Stimulated activated CD8-positive, alpha-beta memory T cell treated with anti-CD3 and anti-CD28 coated beads, Interleukin-2, amount 100 ng/mL, for 1 hour (primary cell): ENCODE measurements at places on chromosomes 1 and 21.

GRCh38 chr1:24032981-24033380 is 52.9 kb upstream of the SRSF10 start:
- DNase-seq, result no peak

DNA sequence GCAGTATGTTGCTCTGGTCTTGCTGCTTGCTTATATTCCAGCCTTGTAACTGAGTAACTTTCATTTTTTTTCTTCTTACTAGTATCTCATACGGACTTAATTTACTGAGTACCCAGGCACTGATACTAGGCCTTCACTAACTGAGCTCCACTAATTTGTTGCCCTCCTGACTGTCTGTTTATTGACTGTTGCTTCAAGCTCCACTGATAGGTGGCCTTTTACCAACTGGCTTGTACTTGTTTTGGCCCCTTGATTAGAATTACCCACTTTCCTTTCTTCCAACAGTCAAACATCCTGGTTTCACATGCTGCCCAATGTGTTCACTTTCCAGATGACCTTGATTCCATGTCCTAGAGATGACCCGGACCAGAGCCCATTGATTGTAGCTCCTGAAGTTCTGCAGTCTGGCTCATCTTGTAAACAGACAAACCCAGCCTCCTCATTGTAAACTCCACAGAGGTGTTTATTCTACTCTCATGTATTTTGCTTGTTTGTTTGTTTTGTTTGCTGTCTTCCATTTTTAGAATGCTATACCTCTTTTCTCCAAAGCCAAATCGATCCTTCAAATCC is 27.7 kb downstream of the RGS1 start:
- no peak for DNase-seq

- DNase-seq, result no peak
Measured at GRCh38 chr1:25760871-25761270, 39.1 kb upstream of the SELENON start.

DNA sequence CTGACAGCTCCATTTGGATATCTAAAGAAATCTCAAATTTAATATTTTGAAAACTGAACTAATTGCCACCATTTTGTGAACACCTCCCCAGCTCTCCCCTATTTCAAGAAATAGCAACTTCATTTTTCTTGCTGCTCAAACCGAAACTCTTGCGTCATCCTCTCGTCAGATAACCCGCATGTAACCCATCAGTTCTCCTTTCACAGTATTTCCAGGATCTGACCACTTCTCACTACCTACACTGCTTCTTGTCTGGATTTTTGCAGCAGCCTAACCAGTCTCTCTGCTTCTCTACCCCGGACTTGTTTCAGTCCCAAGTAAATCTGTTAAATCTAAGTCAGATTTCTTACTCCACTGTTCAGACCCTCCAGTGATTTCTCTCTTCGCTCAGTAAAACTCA is 75.6 kb downstream of the MTR start:
- no peak for DNase-seq

DNA sequence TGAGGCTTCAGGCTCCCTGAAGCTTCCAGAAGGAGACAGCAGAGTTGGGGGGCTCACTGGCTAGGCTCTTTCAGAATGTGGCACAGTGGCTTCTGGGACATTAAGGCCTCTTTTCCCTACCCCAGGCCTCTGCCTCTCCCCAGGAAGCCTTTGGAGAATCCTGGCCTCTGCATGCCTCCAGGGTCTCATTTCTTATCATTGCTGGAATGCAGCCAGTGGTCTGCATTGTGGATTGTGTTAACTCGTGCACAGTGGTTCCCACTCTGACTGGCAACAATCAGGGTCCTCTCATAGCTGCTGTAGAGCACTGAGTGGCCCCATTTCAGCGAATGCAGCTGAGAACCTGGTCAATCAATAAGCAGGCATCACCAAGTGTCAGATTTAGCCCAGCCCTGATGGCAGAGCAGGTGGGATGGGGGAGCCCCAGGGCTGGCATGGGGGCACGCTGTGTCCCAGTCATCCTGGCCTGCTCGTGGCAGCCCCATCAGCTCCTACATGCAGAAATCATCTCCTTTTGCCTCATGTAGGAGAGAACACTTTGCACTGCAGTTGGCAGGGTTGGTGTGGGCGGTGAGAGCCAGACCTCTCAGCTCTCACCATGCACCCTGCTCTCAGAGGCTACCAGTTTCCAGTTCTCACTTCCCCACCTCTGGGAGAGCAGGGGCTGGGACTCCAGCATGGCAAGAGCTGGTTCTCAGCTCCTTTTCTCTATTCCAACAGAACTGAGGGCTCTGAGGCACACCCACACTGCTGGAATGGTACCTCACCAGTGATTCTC is 13.4 kb downstream of the ADORA1 start:
- no peak for DNase-seq

DNA sequence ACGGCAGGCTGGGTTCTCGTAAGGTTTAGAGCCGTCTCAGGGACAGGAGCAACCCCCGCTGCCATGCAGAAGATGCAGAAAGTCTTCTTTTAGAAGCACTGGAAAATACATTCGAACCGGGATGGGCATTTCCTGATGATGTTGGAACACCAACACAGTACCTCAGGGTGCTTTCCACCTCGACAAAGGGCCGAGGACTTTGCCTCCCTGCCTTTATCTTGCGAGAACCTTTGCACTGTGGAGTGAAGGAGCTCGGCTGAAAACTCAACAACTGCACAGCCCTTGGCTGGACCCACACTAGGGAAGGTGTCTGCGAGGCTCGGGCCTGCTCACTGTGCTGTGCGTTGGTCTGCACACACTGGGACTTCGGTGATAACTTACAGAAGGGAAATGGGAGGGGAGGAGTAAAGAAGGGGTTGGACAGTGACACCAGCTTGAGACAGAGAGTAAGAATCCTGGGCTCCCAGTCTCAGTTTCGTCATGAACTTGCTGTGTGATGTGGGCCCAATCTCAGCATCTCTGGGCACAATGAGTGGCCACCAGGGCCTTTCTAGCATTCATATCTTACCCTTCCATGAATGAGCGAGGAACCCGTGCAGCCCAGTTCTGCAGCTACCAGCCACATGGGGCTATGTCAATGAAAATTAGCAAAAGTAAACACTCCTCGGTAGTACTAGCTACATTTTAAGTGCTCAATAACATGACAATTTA is 18.2 kb downstream of the RCAN1 start:
- no peak for DNase-seq

- DNase-seq, result no peak
Measured at GRCh38 chr1:80659161-80659560, 1141.6 kb upstream of the ADGRL2 start.

DNA sequence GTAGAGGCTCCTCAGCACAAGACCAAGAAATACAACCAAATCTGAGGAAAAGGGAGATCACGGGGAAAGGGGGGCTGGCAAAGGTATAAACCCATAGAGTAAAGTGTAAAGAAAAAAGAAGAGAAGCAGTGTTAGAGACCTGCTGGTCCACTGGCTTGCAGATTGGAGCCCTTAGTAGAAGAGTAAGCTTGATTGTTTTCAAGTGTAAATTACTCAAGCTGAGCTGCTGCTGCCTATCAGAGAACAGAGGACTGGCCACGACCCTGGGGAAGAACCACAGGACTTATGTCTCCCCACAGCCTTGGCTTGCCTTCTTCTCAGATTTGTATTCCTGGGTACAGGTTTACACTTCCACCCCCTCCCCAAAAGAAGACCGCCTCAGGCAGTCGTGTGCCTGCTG is 294.2 kb downstream of the LMX1A start:
- DNase-seq, result no peak

DNA sequence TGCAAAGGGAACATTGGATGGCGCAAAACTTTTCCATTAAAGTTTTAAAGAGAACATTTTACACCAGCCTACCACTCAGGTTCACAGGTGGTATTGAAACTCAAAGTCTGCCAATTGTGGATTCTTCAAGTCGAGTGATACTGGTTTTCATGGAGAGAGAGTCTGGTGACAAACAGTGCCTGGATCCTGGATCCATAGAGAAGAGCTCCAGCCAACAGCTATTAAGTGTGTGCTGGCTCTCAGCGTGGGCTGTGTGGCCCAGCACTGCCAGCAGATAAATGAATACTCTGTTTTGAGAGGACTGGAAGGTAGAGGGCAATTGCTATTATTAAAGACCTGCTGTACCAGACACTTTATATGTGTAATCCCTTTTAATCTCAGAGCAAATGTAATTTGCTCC is 118.9 kb upstream of the SYT6 start:
- DNase-seq, result no peak

DNA sequence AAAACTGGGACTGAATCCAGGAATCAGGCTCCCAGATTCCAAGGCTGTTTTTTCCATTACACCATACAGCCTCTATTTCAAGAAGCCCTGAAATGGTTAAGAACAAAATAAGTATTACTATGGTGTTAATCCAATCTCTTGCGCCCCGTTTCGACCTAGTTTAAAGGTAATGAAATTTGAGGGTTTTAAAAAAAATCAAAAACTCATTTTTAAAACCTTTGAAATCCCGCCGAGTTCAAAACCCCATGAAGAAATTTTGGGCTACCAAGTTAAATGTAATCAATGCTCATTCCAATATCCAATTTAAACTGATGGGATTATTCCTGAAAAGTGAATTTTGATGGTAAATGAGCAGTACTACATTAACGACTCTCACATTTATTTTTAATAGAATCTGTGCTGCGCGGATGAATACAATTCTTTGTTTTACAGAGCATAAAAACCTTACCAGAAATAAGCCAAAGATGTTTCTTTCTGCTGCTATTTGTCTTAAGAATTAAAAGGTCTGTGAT is 767 bp upstream of the EGLN1 start:
- no peak for DNase-seq

GRCh38 chr1:185375583-185375982 is 58.5 kb upstream of the IVNS1ABP start:
- DNase-seq, result no peak

- no peak for DNase-seq
Measured at GRCh38 chr1:87108814-87109411, 194.5 kb downstream of the HS2ST1 start.

GRCh38 chr1:87686136-87686495 is 357.4 kb downstream of the LMO4 start:
- DNase-seq, result no peak

GRCh38 chr1:95005584-95005983 is 67.2 kb downstream of the ALG14 start:
- no peak for DNase-seq

GRCh38 chr1:153880962-153881361 is 41.8 kb downstream of the GATAD2B start:
- DNase-seq, result no peak

- no peak for DNase-seq
Measured at GRCh38 chr1:160685266-160685665, 26.4 kb downstream of the CD48 start.

GRCh38 chr1:103218369-103218768 is 110.0 kb upstream of the COL11A1 start:
- DNase-seq, result no peak

DNA sequence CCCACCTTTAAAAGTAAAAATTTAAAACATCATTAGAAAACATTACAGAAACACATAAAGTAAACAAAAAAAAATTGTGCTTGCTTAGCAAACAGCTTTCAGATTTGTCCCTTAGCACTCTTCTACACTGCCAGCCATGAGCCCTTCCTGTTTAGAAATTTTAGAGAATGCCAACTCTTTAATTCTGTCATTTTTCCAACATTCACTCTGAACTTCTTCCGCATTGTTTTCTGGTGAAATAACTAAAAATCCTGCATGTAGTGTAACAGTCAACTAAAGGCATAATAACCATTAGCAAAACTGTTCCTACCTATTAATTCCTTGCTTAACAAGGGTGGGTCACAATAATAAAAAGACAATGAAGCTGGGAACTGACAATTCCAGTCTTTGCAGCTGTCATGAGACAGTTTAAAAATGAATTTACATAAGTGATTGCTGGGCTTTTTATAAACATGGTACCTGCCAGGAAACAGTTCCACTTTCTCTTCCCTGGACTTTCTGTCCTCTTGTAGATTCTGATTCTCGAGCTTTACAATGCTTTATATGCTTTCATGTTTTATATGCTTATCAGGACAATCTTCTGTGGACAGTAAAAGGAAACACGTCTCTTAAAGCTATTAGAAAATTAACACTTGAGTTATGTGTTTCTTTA is 19.0 kb downstream of the GNG12 start:
- no peak for DNase-seq

- DNase-seq, result no peak
Measured at GRCh38 chr1:7921796-7922195, 18.8 kb downstream of the TNFRSF9 start.

DNA sequence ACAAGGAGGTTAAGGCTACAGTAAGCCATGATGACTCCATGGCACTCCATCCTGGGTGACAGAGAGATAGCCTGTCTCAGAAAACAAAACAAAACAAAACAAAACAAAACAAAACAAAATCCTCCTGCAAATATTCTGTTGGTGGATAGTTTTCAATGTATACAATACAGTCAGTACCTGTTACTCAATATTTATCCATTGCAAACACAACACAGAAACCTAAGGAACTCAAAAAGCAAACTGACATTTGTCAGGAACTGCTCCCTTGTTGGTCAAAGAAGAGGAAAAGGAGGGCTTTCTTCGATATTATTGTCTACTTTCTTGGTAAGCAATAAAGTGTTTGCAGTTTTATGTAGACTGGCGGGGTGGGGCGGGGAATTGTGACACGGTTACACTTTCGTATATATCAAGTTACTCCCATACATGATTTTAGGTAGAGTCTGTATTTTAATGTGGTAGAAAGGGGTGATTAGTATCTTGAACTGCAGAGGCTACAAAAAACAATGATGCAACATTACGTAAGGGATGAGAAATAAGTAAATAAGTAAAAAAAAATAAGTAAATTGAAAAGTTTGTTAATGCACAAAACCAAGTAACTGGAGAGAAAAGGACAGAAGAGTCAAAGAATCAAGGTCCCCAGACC is 31.8 kb downstream of the APP start:
- DNase-seq, result no peak

DNA sequence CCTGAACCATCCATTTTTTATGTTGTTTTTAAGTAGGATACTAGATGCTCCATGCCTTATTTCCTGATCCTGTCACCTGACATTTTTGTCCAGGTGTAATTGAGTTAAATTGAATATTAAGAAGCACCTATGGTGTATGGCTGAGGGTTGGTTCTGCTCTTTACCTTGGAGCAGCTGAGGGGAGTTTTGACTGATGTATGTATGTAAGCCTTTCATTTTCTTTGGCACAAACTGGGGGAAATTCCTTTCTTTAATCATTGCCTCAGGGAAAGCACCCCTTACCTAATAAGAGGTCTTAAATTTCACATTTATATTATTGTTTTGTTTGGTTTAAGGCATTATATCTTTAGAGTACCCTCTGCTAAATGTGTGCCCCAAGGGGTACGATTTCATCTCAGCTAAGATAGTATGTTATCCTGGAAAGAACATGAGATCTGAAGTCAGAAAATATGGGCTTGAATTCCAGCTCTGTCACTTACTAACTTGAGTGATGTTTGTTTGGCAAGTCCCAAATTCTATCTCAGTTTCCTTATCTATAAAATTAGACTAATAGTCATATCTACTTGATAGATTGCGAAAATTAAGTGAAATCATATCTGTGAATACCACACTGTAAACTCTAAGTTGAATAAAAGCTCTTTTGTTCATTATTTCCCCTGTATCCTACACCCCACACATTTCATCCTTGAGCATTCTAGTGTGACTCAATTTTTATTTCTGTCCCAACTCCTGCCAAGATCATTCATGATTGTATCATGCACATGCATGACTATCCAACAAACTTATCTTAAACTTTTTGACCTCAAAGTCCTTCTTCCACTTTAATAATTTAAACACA is 57.7 kb upstream of the NUF2 start:
- DNase-seq, result no peak
